ENCODE measurements at places on chromosomes 3 and 15. TPM values are rescaled to one million over a fixed set of nuclear protein-coding genes. Genes with fewer than 3 reads are reported as not detected.

CGNL1 gene
- total RNA-seq, result 7.1 TPM

DNA sequence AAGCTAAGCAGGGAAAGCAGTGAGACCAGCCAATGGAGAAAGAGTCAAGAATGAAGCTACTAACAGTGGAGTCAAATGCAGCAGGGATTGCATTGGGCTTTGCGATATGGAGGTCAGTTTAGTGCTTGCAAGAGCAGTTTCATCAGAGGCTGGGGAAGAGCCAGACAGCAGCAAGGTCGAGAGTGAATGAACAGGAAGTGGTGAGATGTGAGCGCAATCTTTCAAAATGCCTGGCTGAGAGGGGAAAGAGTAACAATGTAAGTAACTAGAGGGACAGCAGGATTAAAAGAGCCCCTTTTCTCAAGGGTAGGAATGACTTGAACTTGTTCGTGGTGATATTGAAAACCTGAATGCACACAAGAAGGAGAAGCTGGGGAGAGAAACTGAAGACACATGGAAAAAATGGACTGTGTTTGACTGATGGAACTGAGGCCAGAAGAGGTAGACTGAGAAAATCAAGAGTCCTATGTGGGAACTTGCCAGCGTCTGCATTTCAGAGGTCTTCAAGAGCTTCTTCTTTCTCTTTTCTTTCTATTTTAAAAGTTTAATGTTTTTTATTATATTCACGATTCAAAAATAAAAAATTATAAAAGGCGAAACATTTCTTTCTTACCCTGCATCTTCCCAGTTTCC, 30.6 kb upstream of the GPR160 start:
- DNase-seq, result no peak

- peak; percentile 79 for DNase-seq
These were observed 70.0 kb downstream of the EXOG start for GRCh38 chr3:38566215-38566528.

GRCh38 chr3:104846270-104846669, 520.4 kb upstream of the ALCAM start:
- DNase-seq, result no peak

RAB6B gene
- total RNA-seq, result 29.6 TPM

- no peak for DNase-seq
These were observed 300.4 kb downstream of the RBMS3 start for GRCh38 chr3:29581311-29581710.

SLC6A11 gene
- not detected for total RNA-seq

DUOXA2 gene
- not detected for total RNA-seq

Data from chondrocyte (in vitro differentiated cells).